ENCODE measurements at places on chromosomes 13 and 19. TPM values are rescaled to one million over a fixed set of nuclear protein-coding genes. Genes with fewer than 3 reads are reported as not detected.

RXFP2 gene
- not detected for total RNA-seq

TNNI3 gene
- not detected for total RNA-seq

PGLYRP1 gene
- total RNA-seq, result not detected

KCNJ14 gene
- total RNA-seq, result 0.86 TPM

ANKRD24 gene
- 1.3 TPM for total RNA-seq

LRRC8E gene
- not detected for total RNA-seq

ZNF728 gene
- total RNA-seq, result not detected

ZNF331 gene
- 24.3 TPM for total RNA-seq

FAM32A gene
- 46.3 TPM for total RNA-seq

ALOX5AP gene
- 24.9 TPM for total RNA-seq

DNA sequence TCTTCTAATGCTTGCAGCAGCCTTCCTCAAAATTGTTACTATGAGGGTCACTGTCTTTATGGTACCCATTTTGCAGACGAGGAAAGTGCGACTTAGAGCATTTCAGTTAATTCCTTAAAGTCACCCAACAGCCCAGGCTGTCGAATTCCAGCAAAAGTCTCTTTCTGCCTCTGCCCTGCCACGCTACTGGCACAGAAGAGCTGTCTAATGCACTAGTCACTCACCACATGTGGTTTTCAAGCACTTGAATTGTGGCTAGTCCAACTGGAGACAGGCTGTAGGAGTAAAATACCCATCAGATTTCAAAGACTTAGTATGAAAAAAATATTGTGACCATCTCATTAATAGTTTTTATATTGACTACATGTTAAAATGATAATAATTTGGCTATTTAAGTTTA lies 1.7 kb downstream of the FPR1 start:
- H3K27me3 ChIP-seq, result peaks cover 3% of the 10 kb centered on the region
- DNase-seq, result no peak
- H3K36me3 ChIP-seq, result no peaks in the 10 kb centered on the region
- no peak overlapping the region for H3K4me3 ChIP-seq
- H3K4me1 ChIP-seq, result no peaks in the 10 kb centered on the region
- no peak overlapping the region for H3K27ac ChIP-seq

DNA sequence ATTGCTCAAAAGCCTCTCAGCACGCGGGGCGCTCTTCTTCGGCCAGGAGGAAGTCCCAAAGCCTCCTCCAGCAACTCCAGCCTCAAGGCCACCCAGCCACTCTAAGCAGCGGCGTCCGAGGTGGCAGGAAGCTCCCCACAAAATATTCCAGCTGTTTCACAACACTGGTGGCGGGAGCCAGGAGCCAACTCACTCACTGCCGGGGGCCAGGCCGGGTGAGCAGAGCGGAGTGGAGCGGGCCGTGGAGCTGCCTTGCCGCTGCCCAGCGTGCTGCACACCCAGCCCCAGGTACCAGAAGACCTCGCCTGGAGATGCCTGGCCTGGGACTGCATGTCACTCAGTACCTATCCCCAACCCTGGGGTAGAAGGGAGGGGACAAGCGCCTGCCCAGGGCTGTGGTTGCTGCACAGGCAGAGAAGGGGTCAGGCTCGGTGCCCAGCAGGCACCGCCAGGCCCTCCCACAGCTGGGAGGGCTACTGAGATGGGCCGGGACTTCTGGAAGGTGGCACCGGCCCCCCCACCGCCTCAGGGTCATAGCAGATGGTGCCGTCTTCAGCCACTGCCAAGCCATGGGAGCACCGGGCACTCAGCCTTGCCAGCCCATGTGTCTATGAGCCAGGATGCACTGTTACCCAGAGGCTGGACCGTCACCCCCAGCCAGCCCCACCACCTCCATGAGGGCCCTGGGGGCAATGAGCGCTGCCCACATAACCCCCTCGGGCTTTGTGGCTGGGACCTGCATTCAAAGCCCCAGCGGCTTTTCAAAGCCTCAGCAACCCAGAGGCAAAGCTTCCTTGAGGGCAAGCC lies 59.2 kb downstream of the MLLT1 start:
- H3K27ac ChIP-seq, result no peak overlapping the region
- no peaks in the 10 kb centered on the region for H3K27me3 ChIP-seq
- peaks cover 6% of the 10 kb centered on the region for H3K36me3 ChIP-seq
- no peaks in the 10 kb centered on the region for H3K4me1 ChIP-seq

- H3K27me3 ChIP-seq, result peaks cover 26% of the 10 kb centered on the region
- H3K36me3 ChIP-seq, result no peaks in the 10 kb centered on the region
- H3K4me1 ChIP-seq, result no peaks in the 10 kb centered on the region
- no peak overlapping the region for H3K27ac ChIP-seq
- DNase-seq, result no peak
These were observed 17.4 kb downstream of the KLK2 start for GRCh38 chr19:50890422-50891252.

DNA sequence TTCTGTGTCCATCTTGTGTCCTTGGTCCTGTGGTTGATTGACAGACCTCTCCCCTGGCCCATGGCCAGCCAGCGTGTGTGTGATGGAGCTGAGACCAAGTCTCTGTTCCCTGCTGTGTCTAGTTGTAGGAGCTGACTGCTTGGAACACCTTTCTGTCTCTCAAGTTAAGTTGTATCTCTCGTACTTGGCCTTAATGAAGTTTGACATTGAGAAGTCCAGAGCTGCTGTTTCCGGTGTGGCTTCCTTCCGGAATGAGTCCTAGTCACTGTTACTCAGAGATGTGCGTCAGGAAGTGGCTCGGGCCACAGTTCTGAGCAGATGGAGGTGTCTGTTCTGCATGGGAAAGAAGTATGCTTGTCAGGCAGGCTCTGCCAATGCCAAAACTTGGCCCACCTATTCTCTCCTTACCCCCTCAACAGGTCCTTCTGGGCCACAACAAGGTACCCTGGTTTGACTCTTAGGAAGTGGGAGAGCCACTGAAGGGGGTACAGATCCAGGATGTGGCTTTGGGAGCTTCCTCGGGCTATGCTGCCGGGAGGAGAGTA lies 54.3 kb downstream of the GATAD2A start:
- peak; percentile 85 for DNase-seq
- H3K4me1 ChIP-seq, result peaks cover 84% of the 10 kb centered on the region
- peak overlapping the region; percentile 99 for H3K27ac ChIP-seq
- no peaks in the 10 kb centered on the region for H3K27me3 ChIP-seq

DNA sequence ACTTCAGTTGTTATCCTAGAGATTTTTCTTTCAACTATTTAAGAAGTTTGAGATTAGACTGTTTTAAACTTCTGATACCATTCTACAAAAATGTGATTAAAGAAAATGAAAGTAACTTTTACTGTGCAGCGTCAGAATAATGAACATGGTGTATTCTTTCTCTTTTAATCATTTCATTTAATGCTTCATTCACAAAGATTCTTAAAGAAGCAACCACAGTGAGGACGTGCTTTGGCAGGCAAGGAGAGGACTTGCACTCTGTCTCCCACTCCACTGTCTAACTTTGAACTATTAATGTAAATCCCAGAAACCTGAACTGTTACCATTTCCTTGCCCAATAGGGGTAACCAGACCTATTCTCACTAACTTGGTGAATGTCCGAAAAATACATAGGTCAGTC lies 137.0 kb downstream of the KCNRG start:
- H3K36me3 ChIP-seq, result no peaks in the 10 kb centered on the region
- peak overlapping the region; percentile 21 for H3K4me3 ChIP-seq
- H3K4me1 ChIP-seq, result peaks cover 18% of the 10 kb centered on the region
- H3K27me3 ChIP-seq, result peaks cover 8% of the 10 kb centered on the region
- DNase-seq, result no peak

GRCh38 chr19:5224480-5224879 lies 116.1 kb downstream of the PTPRS start:
- peaks cover 13% of the 10 kb centered on the region for H3K27me3 ChIP-seq
- no peak overlapping the region for H3K27ac ChIP-seq
- H3K4me1 ChIP-seq, result no peaks in the 10 kb centered on the region

DNA sequence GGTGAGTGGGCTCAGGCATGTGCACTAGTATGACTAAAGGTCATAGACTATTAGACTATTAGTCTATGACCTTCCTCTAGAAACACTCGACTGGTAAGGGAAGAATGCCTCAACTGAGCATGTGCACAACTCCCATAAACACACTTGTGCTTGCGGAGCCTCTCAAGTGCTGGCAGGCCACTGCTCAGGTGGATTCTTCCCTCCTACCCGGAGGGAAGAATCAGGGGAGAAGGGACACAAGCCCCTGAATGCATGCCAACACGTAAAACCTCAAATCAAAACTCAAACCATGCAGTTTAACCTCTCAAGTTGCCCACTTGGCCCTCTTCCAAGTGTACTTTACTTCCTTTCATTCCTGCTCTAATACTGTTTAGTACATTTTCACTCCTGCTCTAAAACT lies 287.6 kb upstream of the SGCG start:
- H3K36me3 ChIP-seq, result no peaks in the 10 kb centered on the region
- DNase-seq, result no peak
- no peaks in the 10 kb centered on the region for H3K4me1 ChIP-seq
- H3K4me3 ChIP-seq, result no peak overlapping the region
- no peaks in the 10 kb centered on the region for H3K27me3 ChIP-seq

DNA sequence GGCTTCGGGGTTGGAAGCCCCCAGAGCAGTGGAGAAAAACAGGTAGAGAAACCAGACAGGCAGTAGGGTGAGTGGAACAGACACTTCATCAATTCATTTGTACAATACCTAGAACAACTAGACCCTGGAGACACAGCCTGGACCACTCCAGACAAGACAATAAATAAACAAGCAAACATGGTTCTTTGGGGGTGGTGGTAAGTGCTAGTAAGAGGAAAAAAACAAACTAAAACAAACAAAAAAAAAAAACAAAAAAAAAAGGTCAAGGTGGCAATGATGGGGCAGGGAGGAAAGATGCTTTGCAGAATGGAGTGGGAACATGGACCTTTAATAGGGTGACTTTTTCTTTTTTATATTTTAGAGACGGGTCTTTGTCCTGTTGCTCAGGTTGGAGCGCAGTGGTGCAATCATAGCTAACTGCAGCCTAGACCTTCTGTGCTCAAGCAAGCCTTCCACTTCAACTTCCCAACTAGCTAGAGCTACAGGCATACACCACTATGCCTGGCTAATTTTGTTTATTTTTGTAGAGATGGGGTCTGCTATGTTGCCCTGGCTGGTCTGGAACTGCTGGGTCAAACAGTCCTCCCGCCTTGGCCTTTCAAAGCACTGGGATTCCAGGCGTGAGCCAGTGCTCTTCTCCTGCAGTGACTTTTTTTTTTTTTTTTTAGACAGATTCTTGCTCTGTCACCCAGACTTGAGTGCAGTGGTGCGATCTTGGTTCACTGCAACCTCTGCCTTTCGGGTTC lies 3.1 kb downstream of the JUNB start:
- DNase-seq, result no peak
- peak overlapping the region; percentile 92 for H3K4me3 ChIP-seq
- H3K27me3 ChIP-seq, result no peaks in the 10 kb centered on the region
- H3K36me3 ChIP-seq, result peaks cover 28% of the 10 kb centered on the region
- peaks cover 27% of the 10 kb centered on the region for H3K4me1 ChIP-seq

GRCh38 chr19:32676895-32677359 lies 1.3 kb downstream of the RGS9BP start:
- H3K4me1 ChIP-seq, result peaks cover 25% of the 10 kb centered on the region
- H3K27ac ChIP-seq, result no peak overlapping the region
- peaks cover 2% of the 10 kb centered on the region for H3K36me3 ChIP-seq

DNA sequence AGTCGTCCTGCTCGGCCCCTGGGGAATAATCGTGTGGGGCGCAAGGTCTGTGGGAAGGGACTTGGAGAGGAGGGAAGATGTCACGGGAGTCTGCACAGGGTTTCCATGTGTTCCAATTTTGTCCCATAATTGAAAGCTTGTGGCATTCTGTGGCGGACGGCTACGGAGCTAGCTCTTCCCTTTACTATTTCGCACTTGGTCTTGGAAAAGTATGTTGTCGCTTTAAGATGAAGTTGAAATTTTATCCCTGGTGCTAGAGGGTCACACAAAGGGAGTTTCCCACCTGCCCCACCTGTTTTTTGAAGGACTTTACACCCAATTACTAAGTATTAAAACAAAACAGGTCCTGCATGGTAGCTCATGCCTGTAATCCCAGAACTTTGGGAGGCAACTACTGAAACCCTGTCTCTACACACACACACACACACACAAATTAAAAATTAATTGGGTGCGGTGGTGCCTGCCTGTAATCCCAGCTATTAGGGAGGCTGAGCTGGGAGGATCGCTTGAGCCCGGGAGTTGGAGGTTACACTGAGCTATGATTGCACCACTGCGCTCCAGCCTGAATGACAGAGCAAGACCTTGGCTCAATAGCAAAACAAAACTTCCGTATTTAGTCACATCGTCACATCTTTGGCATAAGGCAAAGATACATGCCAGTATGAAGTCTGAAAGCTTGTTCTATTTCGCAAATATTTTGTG lies 967 bp upstream of the TPT1 start:
- peak overlapping the region; percentile 99 for H3K4me3 ChIP-seq
- peaks cover 37% of the 10 kb centered on the region for H3K4me1 ChIP-seq
- DNase-seq, result no peak
- H3K27me3 ChIP-seq, result no peaks in the 10 kb centered on the region

DNA sequence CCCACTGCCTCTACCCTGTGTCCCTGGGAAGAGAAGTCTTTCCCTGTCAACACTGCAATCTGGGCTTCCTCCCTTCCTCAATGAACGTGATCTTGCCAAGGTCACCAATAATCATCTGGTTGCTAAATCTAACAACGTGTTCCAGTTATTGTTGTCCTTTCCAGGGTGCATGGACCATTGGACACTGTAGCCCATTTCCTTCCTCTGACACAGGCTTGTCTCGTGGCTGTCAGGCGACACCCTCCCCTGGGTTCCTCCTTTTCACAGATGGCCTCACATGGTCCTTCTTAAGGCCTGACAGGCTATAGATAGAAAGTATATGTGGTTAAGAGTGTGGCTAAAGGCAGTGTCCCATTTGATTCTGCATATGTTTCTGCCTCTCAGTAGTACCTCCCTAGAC lies 67.7 kb upstream of the STARD13 start:
- no peak overlapping the region for H3K27ac ChIP-seq
- DNase-seq, result no peak
- H3K4me3 ChIP-seq, result no peak overlapping the region
- peaks cover 47% of the 10 kb centered on the region for H3K27me3 ChIP-seq

DNA sequence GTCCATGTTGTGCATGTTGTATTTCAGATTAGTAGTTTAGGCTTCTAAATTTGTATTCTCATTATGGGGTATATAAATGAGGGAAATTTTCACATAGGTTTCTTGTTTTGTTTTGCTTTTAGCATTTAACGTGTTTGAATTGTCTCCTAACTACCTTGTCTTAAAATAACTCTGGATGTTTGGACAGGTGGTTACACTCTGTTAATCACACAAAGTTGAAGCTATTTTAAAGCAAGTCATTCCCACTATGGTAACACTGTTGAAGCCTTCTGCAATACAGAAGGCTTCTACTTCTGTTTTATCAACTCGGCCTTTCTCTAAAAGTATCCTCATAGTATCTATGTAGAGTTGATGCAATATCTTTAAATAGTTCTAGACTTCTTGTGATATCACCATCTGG lies 245.3 kb upstream of the HTR2A start:
- peaks cover 2% of the 10 kb centered on the region for H3K4me1 ChIP-seq
- no peak for DNase-seq
- H3K4me3 ChIP-seq, result no peak overlapping the region
- no peak overlapping the region for H3K27ac ChIP-seq

GRCh38 chr19:5037936-5038335 lies 69.0 kb downstream of the KDM4B start:
- H3K4me3 ChIP-seq, result no peak overlapping the region
- no peaks in the 10 kb centered on the region for H3K27me3 ChIP-seq
- no peak for DNase-seq
- peaks cover 2% of the 10 kb centered on the region for H3K36me3 ChIP-seq
- no peaks in the 10 kb centered on the region for H3K4me1 ChIP-seq

GRCh38 chr13:40640845-40641458 lies 25.5 kb downstream of the FOXO1 start:
- peak overlapping the region; percentile 29 for H3K27ac ChIP-seq
- DNase-seq, result peak; percentile 46
- no peaks in the 10 kb centered on the region for H3K27me3 ChIP-seq
- H3K4me1 ChIP-seq, result peaks cover 88% of the 10 kb centered on the region

- H3K27me3 ChIP-seq, result peaks cover 32% of the 10 kb centered on the region
- no peaks in the 10 kb centered on the region for H3K36me3 ChIP-seq
- H3K4me3 ChIP-seq, result no peak overlapping the region
- H3K27ac ChIP-seq, result no peak overlapping the region
- peaks cover 36% of the 10 kb centered on the region for H3K4me1 ChIP-seq
These were observed 97.0 kb upstream of the MBNL2 start for GRCh38 chr13:97124915-97125809.
